ENCODE measurements at places on chromosomes 12 and 14. TPM values are rescaled to one million over a fixed set of nuclear protein-coding genes. Genes with fewer than 3 reads are reported as not detected.

The HOXC10 gene
- not detected for total RNA-seq

The RERG gene
- 18.9 TPM for total RNA-seq

DNA sequence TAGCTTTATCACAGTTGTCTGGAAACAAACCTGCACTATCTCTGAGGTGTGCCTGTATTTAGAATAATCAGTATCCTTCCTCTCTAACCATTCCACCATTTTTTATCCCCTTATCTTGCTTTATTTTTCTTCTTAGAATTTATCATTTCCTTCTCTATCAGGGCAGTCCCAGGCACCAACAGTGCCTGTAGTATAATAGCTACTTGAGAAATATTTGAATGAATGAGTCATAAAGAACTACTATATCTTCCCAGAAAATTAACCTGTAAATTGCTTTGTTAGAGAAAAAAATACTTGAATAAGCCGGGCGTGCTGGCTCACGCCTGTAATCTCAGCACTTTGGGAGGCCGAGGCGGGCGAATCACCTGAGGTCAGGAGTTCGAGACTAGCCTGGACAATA, 21.2 kb upstream of the FOXJ2 start:
- no peak for DNase-seq

GRCh38 chr14:50049093-50049492, 67.3 kb downstream of the VCPKMT start:
- DNase-seq = no peak

DNA sequence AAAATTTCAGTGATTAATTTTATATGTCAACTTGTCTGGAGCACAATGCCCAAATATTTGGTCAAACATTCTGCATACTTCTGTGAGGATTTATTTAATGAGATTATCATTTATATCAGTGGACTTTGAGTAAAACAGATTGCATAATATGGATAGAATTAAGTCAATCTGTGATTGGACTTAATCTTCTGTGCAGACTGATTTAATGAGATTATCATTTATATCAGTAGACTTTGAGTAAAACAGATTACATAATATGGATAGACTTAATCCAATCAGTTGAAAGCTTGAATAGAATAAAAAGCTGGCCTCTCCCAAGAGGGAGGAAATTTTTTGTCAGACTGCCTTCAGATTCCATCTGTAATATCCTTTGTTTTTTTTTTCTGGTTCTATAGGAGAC, 1413.2 kb downstream of the LRFN5 start:
- no peak for DNase-seq
